ENCODE measurements at places on chromosomes 5 and 9.

DNA sequence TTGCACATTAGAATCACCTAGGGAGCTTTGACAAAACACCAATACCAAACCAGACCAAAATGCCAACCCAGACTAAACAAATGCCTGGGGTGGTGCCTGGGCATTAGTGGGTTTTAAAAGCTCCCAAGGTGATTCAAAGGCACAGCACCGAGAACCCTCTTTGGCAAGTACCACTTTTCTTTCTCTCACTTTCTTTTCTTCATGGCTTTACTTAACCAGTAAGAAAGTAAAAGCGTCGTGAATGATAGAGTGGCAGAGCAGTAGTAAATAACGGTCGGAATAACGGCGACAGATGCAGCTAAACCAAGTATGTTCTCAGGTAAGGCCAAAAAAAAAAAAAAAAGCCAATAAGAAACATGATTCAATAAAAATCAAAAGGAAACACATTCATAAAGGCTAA lies 49.5 kb downstream of the ZNF608 start:
- DNase-seq: no peak

DNA sequence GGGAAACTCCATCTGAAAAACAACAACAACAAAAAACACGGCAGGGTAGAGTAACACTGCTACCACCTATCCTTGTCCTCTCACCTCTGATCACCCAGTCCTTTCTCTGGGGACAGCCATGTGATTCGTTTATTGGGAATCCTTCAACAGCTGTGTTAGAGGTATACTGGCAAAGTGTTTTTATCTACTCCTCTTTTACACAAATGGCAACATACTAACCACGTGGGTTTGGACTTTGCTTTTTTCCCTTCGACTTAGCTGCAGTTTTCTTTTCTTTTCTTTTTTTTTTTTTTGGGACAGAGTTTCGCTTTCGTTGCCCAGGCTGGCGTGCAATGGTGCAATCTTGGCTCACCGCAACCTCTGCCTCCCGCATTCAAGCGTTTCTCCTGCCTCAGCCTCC lies 11.2 kb upstream of the SET start:
- DNase-seq: no peak

DNA sequence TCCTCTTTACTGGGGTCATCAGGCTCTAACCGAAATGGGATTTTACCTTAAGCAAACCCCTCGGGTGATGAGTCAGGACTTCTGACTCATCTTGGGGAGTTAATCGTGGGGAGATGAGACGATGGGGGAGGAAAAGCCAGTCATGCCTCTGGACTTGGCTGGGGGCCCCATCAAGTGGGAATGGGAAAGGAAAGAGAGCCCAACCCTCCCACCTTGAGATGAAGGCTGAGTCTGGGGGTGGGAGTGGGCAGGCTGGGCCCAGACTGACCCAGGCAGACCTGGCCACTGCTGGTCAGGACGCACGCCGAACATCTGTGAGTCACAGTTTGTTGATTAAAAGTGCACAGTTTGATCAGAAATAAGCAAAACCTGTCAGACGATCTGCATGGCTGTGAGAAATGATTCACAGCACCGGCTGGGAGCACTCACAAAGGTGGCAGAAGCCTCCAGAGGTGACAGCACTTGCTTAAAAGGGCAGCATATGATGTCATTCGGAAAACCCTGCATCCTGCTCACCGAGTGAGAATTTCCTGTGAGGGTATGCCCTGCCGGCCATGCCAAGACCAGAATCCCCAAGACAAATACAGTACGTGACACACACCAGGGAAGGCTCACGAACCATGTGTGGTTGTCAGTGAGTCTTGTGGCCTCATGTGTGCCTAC lies 50.0 kb upstream of the SLC25A51 start:
- peak; percentile 79 for DNase-seq

- no peak for DNase-seq
These were observed 52.8 kb downstream of the CTNND2 start for GRCh38 chr5:11851416-11851815.

DNA sequence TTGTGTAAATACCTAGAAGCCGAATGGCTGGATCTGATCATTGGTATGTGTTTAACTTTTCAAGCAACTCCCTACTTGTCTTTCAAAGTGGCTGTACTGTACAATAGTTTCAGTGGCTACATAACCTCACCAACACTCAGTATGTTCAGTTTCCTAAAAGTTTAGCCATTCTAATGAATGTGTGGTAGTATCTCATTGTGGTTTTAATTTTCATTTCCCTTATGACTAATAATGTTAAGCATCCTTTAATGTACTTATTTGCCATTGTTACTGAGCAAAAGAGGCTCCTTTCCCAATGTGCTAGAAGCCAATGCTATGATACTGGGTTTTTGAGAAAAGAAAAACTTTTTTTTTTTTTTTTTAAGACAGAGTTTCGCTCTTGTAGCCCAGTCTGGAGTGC lies 27.8 kb upstream of the ALDOB start:
- no peak for DNase-seq

- DNase-seq: no peak
These were observed 483.2 kb upstream of the C9orf72 start for GRCh38 chr9:28056466-28056865.

DNA sequence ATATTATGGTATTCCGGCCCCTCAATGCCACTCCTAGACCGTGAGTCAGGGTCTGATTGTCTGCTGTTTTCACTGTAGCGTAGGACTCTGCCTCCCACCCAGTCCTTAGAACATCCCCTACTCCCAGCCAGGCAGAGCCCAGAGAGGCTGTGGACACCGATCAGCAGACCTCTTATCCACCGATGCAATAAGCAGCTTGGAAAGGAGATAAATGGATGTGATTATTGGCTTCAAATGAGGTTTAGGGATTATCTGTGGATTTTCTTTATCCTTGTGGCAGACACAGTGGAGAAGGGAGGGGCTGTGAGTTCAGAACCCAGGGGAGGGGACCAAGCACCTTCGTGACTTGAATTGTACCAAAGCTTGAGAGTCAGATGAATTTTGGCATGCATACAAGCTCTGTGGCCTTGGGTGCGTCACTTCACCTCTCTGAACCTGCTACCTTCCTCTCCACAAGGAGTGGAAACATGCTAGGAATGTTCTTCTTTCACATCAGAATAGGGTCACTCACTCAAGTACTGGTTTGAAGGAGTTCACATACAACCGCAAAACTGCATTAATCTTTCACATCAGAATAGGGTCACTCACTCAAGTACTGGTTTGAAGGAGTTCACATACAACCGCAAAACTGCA lies 83.1 kb upstream of the CPLX2 start:
- DNase-seq: no peak

DNA sequence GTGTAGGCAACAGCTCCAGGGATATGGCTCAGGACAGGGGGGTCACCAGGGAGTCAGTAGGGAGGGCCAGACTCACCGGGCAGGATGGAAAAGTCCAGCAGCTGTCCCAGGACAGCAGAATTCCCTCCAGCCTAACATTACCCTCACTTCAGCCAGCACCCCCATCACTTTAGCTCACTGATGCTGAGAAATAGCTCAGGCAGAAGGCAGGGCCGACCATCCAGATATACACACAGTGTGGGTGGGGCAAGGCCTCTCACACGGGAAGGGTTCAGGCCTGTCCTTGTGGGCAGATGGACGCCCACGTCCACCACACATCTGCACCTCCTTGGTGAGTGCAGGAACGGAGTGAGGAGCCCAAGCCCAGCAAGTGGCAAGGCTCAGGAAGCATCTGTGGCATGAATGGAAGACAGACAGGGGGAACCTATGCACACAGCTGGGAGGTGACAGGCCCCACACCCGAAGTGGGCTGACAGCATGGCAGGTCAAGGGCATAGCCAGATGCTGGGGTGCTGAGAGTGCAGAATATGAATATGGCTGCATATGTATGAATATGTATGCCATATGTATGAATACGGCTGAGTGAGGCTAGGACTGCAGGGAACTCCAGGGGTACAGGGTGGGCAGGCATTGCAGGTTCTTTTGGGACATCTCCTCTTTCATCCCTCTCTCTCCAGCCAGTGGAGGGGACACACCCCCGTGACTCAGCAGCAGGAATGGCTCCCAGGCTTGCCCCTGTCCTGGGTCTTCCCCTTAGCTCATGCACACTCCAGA lies 17.0 kb downstream of the BICD2 start:
- no peak for DNase-seq

GRCh38 chr5:146378986-146379385 lies 40.3 kb downstream of the POU4F3 start:
- no peak for DNase-seq

DNA sequence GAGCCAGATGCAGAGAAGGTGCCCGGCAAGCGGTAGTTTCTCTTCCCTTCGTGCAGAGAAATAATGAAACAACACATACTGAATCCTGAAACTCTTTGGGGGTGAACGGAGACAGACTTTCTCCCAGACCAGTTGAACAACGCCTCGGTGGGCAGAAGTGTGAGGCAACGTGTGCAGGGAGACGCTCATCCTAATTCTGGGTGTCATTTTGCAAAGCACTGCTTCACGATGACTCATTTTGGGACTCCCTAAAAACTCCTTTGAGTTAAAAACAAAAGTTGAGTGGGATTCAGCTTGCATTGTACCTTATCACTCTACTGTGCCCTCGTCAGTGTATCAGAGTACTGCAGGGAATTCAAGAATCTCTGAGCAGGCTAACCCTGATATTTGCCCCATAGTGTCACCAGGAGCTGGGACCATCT lies 3.5 kb upstream of the NEK6 start:
- DNase-seq: peak; percentile 79

DNA sequence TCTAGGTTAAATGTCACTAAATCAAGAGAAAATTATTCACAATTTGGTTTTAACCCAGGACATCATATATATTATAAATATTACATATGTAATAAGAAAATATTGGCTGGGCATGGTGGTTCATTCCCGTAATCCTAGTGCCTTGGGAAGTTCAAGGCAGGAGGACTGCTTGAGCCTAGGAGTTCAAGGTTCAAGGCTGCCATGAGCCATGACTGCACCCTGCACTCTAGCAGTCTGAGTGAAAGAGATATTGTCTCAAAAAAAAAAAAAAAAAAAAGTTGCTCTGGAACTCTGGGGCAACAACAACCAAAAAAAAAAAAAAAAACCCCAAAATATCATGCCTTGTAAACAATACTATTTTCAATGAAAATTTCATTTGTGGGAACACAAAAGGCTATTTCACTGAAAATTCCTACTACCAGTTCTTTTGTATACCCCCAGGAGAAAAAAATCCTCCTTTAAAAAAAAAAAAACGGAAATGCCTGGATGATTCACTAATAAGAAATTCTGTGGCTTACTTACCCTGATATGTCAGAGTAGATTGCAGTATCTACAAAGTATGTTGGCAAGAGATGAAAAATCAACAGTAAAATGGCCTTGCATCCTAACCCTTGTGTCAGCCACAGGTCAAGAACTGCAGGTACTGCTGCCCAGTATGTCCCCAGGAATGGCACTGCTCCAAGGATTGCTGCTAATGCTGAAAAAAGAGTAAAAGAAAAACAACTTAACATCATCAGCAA lies 22.6 kb upstream of the CTNNAL1 start:
- no peak for DNase-seq

DNA sequence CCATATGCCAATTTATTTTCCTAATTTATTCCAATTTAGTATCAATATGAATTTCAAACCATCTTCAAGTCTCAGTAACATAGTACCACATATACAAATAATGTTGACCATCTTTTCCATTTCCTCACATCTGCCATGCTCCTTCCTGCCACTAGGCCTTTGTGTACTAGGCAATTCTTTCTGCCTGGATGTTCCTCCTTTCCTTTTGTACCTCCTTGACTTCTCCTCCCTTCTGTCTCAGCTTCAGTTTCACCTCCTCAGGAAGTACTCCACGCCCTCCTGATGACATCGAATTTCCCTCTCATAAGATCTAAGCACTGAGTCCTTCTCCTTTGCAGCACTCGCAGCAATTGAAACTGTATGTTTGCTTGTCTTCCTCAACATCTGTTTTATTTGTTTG lies 53.9 kb downstream of the MEF2C start:
- no peak for DNase-seq

- DNase-seq: no peak
These were observed 96.8 kb upstream of the PJA2 start for GRCh38 chr5:109506556-109506955.

DNA sequence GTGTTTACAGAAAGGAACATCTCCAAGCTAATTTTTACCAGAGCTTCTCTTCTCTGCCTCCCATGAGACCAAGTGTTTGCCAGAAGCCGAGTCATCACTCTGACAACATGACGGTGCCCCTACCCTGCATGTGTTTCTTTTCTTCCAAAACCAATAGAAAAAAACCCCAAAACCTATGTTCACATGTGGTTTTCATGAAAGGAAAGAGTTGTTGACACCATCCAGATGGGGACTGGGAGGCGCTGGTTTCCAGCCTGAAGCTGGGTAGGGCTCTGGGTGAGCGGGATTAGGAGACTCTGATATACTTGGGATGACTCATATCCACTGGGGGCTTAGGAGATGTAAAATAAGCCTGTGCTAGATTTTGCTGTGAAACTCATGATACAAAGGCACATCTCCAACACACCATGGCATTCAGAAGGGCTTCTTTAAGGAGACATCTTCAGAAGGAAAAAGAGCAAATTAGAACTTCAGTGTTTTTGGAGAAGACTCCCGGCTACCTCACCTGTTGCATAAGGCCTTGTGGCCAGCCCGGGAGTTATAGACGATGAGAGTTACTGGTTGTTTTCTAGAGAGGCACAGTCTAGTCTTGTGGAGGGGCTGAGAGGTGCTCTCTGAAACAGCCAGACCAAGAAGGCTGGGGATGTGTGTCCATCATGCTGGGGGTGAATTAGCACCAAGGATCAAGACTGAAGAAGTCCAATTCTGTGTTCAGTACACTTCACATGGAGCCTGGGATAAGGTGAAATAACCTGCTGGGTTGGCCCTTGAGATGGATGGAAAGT lies 108.9 kb upstream of the LHFPL2 start:
- no peak for DNase-seq

DNA sequence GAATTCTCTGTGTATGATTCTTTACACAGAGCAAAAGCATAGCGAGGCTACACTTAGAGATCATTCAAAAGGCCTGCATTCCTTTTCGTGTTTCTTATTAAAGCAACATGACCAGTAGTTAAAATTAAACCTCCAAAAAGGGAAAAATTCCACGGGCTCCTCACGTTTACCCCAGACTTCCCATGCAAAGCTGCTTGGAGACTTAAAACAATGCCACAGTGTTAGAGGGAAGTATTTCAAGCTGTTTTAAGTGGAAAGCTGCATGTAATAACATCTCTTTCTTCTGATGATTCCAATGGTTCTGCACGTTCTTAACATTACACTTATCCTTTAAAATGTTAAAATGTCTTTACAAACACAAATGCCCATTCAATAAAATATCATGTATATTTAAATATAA lies 405.2 kb downstream of the SEMA5A start:
- DNase-seq: no peak

DNA sequence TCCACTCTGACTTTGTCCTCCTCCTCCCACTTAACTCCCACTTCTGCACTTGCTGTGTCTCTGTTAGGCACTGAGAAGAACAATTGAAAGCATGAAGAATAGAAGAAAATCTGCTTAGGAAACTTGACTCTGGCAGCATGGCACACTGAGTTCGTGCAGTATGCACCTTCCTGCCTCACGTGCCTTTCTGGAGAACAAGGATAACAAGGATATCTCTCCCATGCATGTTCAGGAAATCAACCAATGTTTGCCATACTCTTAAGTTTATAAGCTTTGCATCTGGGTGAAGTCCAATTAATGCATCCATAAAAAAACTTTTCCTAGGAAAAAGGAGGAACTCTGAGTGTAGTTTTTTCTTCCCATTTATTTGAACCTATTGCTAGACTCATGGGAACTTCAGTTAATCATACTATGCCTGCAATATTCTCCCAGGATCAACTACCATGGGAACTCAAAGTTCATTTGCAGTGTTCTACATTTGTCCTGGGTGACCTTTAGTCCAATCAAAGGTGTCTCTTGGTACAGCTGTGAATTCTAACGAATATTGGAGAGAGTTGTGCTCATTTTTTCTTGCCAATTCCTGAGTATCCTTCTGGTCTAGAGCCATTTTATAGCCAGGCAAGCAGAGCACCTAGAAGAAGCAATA lies 227.0 kb downstream of the ENC1 start:
- no peak for DNase-seq

Measured in GM13977 (cell line).